ENCODE measurements at places on chromosomes 6 and 20.

DNA sequence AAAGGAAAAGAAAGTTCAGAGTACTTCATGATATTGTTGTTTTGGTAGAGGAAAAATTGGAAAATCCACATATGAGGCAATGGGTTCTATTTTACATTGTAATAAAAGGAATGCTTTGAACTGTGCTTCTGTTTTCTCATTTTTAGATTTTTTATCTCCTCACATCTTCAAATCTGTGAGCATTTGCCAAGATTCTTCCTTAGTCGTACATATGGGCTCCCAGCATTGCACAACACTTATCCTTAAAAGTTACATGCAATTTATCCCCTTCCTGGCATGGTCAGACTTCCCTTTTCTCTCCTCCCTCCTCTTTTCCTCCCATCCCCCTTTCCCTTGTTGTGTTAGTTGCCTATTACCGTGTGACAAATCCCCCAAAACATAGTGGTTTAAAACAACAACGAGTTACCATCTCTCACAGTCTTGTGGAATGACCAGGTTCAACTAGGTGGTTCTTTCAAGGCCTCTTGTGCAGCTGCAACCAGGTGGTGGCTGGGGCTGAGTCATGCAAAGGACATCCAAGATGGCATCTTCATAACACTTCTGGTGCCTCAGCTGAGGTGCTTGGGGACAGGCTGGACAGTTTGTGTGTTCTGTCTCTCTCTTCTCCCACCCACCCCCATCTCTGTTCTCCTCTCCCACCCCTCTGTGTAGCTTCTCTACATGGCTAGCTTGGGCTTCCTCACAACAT lies 68.7 kb downstream of the TXNDC5 start:
- DNase-seq: no peak

DNA sequence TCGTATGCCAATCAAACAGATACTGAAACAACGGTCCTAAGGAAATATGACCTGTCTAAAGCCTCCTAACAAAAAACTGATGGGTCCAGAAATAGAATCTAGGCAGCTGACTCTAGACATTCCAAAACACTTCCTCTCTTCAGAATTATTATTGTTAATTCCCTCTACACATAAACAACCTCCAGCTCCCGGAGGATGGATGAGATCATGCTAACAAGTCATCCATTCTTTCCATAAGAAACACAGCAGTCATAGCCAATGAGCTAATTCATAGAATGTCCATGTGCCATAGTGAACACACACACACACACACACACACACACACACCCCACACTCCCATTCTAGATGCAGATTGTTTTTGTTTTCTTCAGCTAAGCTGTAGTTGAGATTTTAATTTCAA lies 44.3 kb downstream of the HDGFL1 start:
- DNase-seq: no peak

GRCh38 chr6:105785066-105785811 lies 300.9 kb upstream of the PRDM1 start:
- DNase-seq: no peak

DNA sequence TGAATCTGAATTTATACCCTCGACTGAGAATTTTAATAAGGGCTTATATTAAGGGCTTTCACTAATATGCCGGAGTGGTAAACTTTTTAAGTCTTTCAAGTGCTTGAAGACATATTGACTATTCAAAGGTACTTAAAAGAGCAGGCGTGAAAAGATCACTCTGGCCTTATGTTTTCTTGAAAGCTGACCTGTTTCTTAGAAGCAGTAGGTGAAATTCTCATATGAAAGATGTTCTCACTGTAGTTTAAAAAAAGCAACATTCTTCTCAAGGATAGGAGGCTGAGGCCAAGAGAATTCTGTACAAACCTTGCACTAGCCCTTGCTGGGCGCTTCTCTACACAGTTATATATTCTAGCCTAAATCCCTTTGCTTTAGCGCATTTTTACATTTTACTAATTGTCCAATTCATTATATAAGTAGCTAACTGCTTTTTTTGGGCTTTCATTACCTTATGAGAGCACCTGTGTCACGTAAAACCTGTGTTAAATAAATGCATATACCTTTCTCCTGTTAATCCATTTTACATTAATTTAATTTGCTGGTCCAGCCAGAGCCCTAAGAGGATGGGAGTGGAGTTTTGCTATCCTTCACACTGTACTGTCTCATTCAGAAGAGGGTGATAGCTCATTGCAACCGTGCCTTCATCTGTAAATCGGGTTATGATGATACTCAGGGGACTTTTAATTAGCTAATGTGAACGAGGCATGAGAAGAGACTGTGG lies 59.6 kb upstream of the HFE start:
- DNase-seq: no peak

- no peak for DNase-seq
Observed at GRCh38 chr6:129141499-129141898, 258.6 kb downstream of the LAMA2 start.

DNA sequence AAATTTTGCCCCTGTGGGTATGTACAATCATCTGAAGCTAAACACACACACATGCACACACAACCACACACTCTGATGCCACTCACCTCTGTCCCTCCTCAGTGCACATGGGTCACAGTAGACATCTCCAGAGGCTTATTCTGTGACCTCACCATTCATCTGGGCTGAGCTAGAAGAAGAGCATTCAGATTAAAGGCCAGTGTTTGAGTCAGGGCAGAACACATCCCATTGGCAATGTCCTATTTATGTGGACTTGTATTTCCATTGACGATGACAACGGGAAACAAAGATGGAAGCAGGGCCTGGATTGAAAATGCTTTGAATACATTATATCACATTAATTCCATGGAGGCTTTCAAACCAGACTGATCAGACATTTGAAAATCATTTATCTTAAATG lies 26.8 kb upstream of the SLC22A23 start:
- no peak for DNase-seq

DNA sequence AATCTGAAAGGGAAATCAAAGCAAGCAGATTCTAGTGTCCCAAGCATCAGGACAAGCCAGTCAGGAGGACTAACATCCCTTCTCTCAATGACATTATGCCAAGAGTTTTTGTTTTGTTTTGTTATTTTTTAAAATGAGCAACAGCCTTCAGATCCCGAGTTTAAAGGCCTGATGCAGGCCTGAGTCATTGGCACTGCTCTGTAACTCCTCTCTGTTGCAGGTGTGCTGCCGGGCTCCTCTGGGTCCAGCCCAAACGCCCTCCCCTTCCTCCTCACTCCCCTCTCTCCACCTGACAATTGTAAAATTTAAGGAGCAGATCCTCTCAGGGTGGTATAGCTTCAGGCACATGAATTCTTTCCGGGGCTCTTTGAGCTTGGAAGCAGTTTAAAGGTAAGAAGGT lies 502.0 kb downstream of the BMP2 start:
- DNase-seq: no peak

DNA sequence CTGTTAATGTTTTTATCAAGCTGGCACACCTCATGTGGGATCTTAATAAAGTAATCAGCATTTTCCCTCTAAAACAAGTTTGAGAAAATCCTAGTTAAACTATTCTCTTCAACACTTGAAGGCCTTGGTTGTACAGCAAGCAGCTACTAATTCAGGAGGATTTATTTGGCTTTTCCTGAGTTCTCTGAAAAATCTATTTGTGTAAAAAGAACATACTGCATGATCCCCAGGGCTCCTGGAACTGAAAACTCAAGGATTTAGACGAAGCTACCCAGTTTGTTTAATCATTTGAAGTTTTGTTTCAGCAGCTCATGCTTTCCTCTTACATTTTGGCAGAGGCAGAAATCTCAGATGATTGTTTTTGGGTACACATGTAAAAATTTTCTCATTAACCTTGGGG lies 309.6 kb upstream of the FLRT3 start:
- DNase-seq: no peak

DNA sequence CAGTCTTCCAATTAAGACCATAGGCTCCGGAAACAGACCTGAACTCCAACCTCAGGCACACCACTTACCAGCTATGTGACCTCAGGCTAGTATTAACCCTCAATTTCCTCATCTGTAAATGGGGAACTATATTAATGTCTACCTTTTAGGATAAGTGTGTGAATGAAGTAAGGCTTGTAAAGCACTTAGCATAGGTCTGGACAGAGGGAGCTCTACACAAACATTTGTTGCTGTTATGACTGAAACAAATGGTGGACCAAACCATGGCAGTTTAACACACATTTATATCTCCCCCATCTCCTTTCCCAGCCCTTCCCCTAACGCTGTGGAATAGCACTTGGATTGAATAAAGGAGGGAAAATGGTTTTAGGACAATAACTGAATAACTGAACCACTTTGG lies 48.7 kb downstream of the TSHZ2 start:
- DNase-seq: no peak

GRCh38 chr6:13563009-13563408 lies 11.4 kb upstream of the SIRT5 start:
- no peak for DNase-seq

DNA sequence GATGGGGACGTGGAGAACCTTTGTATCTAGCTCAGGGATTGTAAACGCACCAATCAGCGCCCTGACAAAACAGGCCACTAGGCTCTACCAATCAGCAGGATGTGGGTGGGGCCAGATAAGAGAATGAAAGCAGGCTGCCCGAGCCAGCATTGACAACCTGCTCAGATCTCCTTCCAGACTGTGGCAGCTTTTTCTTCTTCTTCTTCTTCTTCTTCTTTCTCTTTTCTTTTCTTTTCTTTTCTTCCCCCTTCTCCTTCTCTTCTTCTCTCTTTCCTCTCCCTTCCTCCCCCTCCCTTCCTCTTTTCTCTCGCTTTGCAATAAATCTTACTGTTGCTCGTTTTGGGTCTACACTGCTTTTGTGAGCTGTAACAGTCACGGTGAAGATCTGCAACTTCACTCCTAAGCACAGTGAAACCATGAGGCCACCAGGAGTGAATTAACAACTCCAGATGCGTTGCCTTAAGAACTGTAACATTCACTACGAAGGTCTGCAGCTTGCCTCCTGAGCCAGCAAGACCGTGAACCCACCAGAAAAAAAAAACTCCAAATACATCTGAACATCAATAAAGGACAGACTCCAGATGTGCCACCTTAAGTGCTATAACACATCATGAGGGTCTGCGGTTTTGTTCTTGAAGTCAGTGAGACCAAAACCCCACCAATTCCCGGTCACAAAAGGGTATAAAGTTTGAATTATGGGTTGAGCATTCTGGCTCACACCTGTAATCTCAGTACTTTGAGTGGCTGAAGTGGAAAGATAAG lies 19.6 kb upstream of the SERPINB1 start:
- DNase-seq: no peak

- DNase-seq: no peak
Observed at GRCh38 chr20:60240986-60241385, 282.8 kb downstream of the CDH26 start.

GRCh38 chr20:8658103-8658502 lies 410.8 kb upstream of the PLCB4 start:
- DNase-seq: no peak

- no peak for DNase-seq
Observed at GRCh38 chr6:40330301-40330721, 256.9 kb downstream of the LRFN2 start.

DNA sequence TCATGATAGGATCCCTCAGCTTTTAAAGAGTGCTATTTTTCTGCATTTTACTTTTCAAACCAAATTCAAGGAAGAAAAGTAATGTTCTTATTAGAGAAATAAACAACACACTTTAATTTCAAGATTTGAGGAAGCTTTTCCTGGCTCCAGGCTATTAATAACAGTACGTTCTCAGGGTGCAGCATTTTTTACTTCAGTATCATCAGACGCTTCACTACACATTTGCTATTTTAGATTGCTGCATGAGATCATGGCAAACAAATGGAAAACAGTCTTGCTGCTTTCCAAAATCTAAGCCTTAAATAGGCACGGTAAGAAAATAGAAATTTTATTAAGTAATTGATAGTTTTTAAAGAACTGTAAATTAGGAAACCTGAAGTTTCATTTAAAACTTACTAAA lies 253.6 kb upstream of the EXOC2 start:
- DNase-seq: no peak

GRCh38 chr6:21053612-21054011 lies 519.4 kb downstream of the CDKAL1 start:
- no peak for DNase-seq

- DNase-seq: peak; percentile 64
Observed at GRCh38 chr20:50929299-50930138, 1.7 kb downstream of the ADNP start.

GRCh38 chr20:61874421-61875068 lies 191.1 kb downstream of the TAF4 start:
- DNase-seq: no peak

DNA sequence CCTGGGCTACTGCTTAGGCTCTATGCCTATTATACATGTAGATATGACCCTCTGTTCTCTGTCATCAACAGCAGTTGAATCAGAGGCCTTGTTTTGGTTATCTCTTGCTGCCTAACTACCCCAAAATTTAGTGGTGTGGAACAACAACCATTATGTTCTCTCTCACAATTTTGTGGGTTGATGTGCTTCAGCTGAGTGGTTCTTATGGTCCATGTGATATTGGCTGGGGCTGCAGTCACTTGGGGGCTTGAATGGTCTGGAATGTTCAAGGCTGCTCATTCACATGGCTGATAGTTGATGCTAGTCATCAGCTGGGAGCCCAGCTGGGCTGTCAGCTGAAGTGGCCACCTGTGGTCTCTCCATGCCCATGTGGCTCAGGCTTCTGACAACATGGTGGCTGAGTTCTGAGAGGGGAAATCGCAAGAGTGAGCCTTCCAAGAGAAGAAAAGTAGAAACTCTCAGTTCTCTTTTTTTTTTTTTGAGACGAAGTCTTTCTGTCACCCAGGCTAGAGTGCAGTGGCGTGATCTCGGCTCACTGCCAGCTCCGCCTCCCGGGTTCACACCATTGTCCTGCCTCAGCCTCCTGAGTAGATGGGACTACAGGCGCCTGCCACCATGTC lies 47.8 kb downstream of the SHLD1 start:
- no peak for DNase-seq

GRCh38 chr6:158826819-158827501 lies 7.8 kb upstream of the EZR start:
- DNase-seq: no peak

DNA sequence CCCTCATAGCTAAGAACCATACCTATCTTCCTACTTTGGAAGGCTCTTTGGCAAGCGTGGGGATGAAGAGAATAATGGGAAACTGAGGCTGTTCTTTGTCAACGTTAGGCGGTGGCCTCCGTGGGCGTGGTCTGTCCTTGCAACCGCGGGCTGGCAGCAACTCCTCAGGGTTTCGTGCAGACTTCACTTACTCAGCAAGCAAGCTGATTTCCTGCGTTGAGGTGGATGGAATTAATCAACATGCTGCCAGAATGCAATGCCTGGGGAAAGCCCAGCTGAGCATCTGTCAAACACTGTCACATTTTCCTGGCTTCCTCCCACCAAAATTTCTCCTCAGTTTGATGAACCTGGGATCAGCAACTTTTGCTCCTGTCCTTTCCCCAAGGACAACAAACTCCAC lies 9.2 kb upstream of the IL17F start:
- no peak for DNase-seq

GRCh38 chr6:136491251-136491650 lies 59.0 kb downstream of the MAP7 start:
- DNase-seq: no peak

DNA sequence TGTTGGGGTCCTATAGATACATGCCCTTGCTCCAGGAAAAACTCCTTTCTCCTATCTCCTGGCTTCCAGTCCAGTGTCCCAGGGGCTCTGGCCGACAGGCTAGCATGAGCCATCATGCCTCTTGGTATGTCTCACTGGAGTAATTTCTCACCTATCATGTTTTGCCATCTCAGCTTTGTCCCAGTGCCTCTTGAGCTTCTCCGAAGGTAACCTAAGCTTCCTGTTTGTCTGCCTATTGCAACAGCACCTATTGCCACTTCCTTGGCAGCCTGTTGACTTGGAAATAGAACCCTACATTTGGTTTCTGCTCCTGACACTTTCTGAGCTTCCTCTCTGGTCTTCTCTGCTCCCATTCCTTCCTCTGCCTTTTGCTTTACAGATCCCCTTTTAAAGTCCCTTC lies 197.7 kb downstream of the KCNQ5 start:
- DNase-seq: no peak

All from stimulated activated CD8-positive, alpha-beta memory T cell treated with anti-CD3 and anti-CD28 coated beads, Interleukin-7, amount 100 ng/mL, for 1 hour (primary cell).